Activated CD4-positive, alpha-beta T cell treated with anti-CD3 and anti-CD28 coated beads for 36 hours (primary cell): ENCODE measurements at places on chromosomes 6 and 20.

DNA sequence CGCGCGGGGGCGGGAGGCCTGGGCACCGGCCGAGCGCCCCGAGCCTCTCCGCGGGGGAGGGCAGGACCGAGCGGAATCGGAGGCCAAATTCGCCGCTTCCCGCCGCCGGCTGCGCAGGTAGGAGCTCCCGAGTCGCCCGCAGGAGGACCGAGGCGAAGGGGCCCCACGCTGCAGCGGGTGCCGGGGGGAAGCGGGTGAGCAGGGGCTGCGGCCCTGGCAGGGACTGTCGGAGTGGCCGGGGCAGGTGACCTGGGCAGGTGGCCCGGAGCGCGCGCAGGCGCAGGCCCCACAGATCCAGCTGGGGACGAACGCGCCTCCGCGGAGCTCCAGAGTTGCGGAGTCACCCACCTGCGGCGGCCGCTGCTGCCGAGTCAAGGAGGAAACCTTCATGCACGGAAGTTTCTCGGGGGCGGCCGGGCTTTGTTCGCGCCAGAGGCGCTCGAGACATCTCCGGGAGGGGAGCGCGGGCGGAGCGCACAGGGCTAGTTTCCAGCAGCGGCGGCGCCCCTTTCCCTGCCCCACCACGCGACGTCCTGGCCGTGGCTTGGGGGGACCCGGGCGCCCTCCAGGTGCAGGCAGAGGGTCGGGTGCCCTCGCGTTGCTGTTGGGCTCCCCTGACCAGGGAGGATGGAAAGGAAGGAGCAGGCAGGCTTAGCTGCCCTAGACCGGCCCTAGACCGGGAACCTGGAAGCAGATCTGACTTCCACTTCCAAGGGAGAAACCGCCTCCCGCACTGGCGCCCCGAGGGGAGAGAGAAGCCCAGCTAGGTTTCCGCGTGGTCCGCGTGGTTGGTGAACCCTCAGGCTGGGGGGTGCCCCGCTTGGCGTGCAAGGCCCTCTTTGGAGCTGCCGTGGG lies 590 bp downstream of the SLCO4A1 start:
- peak; percentile 79 for DNase-seq

GRCh38 chr6:100796049-100796823 lies 84.9 kb downstream of the ASCC3 start:
- no peak for DNase-seq

DNA sequence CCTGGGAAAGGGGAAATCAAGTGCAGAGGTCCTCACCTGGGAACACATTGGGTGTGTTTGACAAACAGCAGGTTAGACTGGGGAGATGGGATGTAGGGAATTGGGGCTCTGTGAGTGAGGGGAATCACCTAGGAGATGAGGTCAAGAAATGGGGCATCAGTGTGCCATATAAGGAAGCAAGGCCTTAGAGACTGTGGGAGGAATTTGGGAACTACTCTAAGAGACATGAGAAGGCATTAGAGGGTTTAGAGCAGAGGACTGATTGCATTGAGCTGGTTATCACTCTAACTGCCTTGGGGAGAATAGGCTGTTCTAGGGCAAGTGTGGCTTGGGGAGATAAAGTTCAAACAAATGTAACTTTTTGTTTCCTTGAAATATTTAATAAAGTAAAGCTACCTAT lies 189.9 kb downstream of the EYA4 start:
- no peak for DNase-seq

- DNase-seq = no peak
Measured at GRCh38 chr20:51284176-51284575, 258.3 kb downstream of the NFATC2 start.

DNA sequence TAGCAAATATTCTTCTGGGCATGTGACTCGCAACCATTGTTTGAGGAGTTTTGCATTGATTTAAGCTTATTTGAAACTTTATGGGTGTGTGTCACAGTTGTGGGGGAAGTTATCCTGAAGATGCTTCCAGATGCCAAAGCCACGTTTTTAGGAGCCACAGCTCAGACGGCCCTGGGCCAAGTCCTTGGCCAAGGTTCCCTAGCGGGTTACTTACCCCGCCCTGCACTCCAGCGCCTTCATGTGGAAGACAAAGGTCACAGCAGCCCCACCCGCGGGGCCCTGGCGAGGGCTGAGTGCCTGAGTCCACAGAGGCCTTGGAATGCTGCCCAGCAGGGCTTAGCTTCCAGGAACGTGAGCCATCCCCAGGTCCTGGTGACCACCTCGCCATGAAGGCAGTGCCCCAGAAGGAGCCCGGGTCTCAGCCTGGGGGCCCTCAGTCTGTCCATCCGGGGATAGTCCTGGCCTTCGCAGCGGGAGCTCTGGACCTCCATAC lies 308.3 kb downstream of the CDH4 start:
- DNase-seq = no peak

GRCh38 chr6:35090734-35091133 lies 50.4 kb downstream of the TCP11 start:
- no peak for DNase-seq

DNA sequence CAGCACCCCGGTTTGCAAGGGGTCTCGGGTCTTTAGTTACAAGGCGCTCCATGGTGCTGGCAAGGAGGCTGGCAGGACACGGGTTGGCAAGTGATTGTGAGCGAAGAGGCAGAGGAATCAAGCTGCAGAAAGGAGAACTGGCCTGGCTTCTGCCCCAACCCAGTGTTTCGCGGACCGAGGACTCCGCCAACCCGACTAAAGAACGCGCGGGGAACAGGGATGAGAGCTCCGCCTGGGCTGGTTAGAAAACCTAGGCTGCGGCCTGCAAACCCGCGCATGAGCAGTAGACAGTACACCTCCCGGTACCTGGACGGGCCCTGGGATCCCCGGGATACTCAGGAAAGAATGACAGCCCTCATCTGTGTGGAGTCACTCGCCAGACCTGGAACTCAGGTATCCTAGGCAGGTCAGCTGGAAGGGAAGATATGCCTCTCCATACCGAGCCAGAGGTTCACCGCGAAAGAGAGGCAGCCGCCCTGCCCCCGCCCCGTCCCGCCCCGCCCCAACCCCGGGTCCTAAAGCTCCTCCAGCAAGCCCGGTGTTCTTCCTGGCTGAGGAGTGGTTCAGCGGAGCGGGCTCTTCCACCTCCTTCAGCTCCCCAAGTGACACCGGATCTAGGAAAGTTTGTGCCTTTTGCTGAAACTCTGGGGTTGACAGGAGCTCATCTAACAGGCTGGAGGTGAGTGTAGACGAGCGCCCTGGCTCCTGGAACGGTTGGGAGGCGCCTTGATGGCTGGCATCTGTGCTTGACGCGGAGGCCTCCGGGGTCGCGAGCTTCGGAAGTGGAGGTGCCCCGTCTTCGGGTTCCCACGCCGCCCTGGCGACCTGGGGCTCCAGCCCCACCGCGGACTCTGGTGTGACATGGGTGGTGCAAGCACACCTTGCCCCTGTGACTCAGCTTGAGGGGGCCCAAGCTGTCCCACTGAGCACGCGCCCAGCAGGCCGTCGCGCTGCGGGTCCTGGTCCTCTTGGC lies 1847.3 kb upstream of the DEFB115 start:
- no peak for DNase-seq

GRCh38 chr20:56730003-56730402 lies 100.9 kb downstream of the TFAP2C start:
- no peak for DNase-seq
